Activated CD4-positive, alpha-beta T cell treated with anti-CD3 and anti-CD28 coated beads for 24 hours (primary cell): ENCODE measurements at places on chromosomes 3 and 15.

GRCh38 chr3:12929801-12930200, 88.4 kb upstream of the RPL32 start:
- DNase-seq: no peak

DNA sequence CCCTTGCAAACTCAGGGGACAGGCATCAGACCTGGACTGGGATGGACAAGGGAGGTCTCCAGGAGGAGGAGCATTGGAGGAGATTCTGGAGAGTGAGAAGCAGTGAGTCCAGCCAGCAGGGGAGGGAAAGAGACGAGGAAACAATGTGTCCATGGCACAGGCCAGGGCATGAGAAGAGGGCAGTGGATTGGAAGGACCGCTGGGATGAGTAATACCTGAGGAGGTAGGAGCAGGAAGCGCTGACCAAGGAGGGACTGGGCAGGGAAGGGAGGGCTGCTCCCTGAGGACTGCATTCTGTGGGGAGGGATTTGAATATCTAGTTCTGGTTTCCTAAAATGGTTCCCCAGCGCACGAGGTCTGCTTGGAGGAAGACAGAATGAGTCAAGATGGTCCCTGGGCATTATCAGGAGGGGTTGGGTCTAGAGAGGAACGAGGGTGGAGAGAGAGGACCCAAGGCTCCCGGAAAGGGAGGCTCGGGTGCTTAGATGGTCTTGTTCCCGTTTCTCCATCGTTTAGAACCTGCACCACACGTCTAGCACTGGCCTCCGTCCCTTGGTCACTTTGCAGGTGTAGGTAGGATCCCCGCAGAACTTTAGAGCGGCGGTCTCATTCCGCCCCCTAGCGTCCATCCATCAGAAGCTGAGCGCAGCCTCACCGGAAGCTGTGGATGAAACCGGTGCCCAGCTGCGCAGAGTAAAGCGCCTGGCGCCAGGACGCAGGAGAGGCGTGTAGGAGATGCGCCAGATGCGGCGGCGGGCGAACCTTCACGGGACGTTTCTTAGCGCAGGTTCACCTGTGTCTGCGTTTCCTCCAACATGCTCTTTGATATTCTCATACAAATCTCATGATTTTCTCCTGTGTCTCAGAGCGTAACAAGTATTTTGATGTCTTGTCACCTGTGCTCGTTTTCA, 190.7 kb upstream of the NDN start:
- DNase-seq: peak; percentile 20

GRCh38 chr3:56724676-56725075, 41.6 kb upstream of the TASOR start:
- no peak for DNase-seq

- no peak for DNase-seq
Observed at GRCh38 chr15:50046159-50046558, 72.9 kb downstream of the ATP8B4 start.

GRCh38 chr3:134775831-134776230, 19.2 kb upstream of the EPHB1 start:
- no peak for DNase-seq

DNA sequence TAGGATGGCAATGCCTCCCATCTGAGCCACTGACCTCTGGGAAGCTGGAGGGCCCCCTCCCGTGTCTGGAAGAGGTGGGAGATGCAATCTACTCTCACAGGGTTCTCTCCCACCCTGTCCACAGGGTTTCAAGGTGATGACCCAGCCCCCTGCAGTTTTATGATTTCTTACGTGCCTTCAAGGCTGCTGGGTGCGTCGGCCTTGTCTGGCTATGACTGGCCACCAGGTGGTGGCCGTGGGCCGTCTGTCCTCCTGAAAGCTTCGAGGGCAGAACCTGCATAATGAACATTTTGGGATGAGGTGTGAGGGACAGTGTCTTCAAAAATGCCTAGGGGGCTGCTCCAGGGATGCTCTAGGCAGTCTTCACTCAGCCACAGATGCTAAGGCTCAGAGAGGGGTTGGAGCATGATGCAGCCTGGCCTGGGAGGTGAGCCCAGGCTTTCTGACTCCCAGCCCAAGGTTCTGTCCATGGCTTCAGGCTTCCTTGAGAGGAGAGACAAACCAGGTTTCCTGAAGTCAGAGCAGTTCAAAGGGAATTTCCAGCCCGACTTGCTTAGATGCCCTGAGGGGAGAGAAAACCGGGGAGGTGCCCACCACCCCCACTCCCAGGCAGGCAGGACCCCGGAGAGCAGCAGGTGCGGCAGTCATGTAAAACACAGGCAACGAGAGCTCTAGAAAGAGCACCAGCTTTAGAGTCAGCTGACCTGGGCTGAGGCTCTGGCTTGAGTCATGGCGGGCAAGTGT, 18.7 kb downstream of the ISG20 start:
- no peak for DNase-seq

GRCh38 chr15:40845036-40845435, 1.2 kb downstream of the SPINT1 start:
- DNase-seq: no peak

- DNase-seq: no peak
Observed at GRCh38 chr3:14991151-14991742, 43.9 kb downstream of the NR2C2 start.

DNA sequence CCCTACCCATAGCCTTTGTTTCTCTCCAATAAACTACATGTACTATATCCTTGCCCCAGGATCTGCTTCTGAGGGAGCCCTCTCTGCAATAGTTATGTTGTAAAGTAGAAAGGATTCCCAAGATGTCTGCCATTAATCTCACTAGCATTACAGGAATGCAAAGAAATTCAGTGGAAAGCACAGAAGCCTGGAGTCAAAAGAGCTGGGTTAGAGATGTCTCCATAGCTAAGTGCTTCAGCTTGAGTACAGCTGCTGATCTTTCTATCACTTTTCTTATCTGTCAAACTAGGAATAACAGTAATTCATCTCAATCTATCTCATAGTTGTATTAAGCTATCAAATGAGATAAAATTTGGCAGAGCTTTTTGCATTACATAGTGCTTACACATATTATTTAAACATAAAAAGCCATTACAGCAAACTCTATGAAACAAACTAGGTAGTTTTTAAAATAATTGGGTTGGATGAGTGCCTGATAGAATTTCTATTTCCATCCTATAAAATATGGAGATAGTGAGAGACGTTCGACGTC, 799.5 kb upstream of the SEMA6D start:
- no peak for DNase-seq

DNA sequence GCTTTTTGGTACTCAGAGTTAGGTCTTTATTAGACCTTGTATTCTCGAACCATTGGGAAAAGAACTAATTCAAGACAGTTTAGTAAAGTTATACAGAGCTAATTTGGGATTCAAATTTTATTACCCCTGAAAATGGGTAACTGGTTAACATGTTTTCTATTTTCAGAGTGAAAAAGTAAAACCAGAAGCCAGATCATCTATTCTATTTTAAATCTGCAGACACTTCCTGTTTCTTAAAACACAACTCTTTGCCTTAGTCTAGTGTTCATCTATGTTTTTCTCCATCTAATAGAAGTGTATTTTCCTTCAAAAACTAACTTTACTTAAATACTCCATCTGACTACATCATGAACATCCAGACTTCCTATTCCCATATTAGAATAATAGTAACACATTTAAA, 113.4 kb downstream of the CCNL1 start:
- DNase-seq: no peak

DNA sequence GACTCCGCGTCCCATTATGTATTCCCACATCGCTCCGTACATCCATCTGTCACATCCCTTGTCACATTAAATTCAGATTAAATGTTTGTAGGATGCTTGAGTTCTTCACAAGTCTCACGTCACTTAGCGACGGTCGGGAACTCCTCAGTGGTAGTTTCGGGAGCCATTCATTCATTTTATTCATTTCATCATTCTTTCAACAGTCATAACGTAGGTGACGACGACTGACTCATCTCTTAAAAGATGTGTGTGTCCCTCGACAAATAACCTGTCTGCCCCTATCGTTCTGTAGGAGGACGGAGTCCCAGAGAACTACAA, 272 bp upstream of the SRPRB start:
- DNase-seq: no peak

- DNase-seq: no peak
Observed at GRCh38 chr3:67493808-67494207, 160.6 kb downstream of the SUCLG2 start.

DNA sequence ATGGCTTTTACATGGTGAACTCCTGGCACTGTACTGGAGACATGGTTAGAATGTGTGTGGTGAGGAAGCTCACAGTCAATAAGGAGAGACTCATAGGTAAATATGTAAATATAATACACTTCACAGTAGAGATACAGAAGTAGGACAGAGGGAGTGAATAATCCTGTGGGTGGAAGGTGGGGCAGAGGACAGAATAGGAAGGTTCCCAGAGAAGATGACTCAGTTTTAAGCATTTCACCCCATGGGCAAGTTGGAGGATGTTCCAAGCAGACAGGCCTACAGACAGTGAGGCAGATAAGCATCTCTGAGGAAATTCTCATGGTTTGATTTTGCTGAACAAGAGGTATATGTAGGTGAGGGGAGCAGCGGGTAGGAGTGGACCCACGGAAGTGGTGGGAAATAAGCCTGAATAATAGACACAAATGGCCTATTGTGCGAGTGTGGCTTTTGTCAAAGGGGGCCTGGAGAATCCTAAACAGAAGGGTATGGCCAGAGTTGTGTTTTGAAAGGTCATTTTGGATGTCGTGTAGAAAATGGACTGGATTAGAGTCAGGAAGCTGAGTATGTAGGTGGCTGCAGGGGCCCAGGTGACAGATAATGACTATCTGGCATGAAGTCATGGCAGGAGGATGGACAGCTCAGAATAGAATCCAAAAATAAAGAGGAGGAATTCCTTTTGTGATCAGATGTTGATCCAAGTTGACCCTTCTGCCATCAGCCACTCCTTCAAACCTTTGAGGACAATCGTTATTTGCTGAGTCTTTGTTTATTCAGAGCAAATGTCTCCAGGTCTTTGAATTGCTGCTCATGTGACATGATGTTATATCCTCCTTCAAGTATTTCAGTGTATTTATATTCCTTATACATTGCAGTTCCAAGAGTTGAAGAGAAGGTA, 97.3 kb upstream of the THRB start:
- no peak for DNase-seq

- no peak for DNase-seq
Observed at GRCh38 chr3:141348837-141349236, 19.5 kb upstream of the ZBTB38 start.

DNA sequence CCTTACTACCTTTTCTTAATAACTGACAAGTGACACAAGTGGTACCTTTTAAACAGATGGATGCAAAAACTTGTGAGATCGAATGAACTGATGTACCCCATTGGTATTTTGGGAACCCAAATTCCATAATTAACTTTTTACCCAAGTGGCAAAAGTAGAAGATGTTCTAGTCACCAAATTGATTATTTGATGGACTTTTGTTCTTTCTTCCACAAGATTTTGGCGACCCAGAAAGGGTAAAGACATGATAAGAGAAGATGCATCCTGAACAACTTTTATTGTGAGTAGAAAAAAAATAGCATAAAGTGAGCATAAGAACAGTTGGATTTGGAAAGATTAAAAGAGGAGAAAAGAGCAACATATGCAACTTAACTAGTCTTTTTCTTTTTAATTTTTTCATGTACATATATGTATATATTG, 159.5 kb downstream of the TIGIT start:
- no peak for DNase-seq

GRCh38 chr3:168416446-168416845, 320.7 kb upstream of the GOLIM4 start:
- no peak for DNase-seq

- DNase-seq: no peak
Observed at GRCh38 chr3:18717598-18717997, 292.5 kb upstream of the SATB1 start.

DNA sequence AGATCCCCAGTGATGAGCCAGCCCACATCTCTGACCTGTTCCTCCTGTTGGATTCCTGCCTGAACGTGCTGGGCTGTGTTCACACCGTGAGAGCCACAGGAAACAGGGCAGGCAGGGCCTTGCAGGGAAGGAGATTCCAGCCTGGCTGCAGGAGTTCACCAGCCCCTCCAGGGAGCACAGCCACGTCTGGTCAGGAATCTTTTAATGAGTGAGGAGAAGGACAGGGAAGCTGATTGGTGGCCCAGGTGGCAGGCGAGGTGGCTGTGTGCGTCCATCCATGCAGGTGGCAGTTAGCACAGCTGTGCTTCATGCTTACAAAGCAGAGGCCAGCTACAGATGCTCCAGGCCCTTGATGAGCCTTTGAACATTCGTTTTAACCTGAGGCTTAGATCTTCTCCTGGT, 10.5 kb downstream of the LRRK1 start:
- DNase-seq: no peak

GRCh38 chr3:13714251-13714916, 165.5 kb downstream of the FBLN2 start:
- no peak for DNase-seq

- no peak for DNase-seq
Observed at GRCh38 chr15:28974142-28974541, 88.4 kb downstream of the APBA2 start.

- DNase-seq: no peak
Observed at GRCh38 chr3:185729337-185730055, 95.3 kb downstream of the IGF2BP2 start.

- DNase-seq: no peak
Observed at GRCh38 chr3:155502630-155503029, 209.1 kb upstream of the STRIT1 start.

DNA sequence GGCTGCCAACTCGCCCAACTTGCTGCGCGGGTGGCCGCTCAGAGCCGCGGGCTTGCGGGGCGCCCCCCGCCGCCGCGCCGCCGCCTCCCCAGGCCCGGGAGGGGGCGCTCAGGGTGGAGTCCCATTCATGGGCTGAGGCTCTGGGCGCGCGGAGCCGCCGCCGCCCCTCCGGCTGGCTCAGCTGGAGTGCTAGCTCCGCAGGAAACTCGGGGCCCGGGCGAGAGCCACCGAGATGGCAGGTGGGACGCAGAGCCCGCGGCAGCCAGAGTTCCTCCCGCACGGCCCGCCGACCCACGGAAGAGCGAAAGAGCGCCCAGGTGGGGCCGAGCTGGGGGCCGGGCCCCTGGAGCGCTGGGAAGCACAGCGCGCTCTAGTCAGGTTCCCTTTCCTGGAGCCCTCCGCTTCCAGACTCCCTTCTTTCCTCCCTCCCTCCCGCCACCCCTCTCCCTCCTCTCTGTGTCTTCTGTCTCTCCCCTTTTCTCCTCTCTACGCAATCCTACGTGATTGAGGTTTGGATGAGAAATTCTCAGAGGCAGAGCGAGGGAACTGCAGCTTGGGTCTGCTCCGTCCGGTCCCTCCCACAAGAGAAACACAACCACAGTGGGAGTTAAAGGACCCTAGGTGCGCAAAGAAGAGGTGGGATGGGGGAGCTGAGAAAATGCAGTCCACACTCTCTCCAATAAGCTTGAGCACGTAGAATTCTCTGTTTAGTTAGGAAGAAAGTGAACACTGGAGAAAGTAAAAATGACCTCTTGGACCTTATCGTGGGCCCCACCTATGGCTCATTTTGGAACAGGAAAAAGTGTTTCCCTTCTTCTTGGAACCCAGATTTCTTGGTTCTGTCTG, 317.3 kb downstream of the FGF12 start:
- DNase-seq: no peak

- no peak for DNase-seq
Observed at GRCh38 chr3:60983906-60984305, 267.3 kb downstream of the FHIT start.

DNA sequence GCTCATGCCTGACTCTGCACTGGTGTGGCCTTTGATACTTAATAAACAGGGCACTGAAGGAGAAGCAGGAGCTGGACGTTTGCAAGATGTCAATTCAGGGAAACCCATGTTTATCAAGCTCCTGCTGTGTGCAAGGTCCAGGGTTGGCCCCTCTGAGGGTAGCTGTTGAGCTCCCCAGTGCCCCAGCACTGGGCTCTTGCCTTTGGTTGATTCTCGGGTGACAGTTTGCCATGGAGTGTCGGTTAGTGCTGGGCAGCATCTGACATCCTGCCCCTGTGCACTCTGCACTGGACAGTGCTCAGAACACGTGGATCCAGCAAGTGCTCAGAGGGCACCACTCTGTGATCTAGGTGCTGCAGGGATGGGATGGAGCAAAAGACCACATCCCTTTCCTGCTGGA, 7.3 kb downstream of the HDAC11 start:
- DNase-seq: no peak
